Activated effector memory CD4-positive, alpha-beta T cell treated with Interleukin-2 at 50 U/mL for 16 hours (primary cell): ENCODE measurements at places on chromosomes 4 and X.

DNA sequence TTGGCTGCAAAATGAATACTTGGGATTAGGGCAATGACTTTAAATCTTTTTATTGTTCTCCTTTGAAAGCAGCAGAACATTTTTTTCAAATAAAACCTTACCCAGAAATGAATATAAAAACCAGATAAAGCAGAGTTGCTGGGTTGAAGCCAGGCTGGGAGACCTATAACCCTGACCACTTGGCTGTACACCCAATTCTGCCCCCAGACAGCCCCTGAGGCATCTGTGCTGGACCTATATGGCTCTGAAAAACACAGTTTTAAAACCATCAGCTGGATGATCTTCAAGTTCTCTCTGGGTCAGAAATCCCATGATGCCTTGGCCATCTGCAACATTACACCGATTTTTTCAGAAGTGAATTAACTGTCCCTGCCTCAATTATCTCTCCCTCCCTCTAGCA, 23.7 kb upstream of the GLRA2 start:
- no peak for DNase-seq

GRCh38 chr4:148288448-148288847, 153.8 kb downstream of the NR3C2 start:
- no peak for DNase-seq

DNA sequence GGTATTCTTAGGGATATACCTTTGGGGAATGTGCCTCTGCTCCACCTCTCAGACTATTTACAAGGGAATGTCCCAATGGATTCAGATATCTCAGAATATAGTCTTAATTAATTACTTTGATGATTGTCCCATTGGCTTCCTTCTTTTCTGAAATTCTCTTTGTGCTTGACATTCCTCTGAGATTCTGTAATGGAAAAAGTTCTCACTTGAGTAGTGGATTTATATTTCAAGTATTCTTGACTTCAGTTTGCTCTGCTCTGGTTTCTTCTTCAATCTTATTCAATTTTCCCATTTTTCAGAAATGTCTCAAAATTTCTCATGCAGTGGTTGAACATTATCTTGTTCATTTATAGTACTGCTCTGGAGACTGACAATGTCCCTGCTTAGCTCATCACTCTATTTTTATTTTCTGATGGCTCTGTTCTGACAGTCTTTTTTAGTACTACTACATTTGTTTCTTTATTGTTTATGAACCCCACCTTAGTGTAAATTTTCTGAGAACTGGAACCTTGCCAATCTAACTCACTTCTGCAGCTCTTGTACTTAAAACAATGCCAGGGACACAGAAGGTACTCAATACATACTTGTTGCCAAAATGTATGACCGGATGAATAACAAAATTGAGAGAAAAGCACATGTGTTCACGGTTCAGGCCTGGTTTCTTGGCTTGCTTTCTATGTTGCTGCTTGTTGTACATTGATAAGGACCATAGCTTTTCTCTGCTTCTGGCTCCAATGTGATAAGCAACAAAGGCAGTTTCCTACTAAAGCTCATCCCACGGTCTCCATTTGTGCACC, 471.7 kb downstream of the GASK1B start:
- no peak for DNase-seq

DNA sequence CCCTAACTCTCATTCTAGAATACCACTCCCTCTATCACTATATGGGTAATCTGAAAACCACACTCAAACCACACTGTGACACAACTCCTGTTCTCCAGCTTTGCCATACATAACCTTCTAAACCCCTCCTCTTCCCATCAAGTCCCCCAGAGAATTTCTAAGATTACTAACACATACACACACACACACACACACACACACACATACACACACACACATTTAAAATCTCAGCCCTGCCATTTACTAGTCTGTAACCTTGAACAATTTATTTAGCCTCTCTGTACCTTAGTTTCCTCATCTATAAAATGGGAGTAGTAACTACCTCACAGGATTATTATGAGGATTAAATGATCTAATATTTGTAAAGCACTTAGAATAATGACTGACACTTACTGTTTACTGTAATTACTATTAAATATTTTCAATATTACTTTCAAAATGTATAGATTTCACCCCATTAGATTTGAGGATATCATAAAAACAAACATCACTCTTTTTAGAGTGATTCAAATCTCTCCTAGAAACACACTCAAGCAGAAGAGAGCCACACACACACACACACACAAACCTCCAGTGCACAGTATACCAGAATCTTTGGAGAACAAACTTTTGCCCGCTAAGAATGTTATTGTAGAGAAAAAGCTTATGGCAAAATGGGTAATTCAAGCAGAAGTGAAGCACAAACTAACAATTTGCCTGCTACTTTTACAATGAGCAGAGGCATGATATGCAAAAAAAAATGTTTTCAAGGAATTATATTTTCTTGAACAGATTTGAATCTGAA, 3.8 kb downstream of the ANKRD50 start:
- DNase-seq: no peak

- DNase-seq: no peak
These were observed 25.8 kb upstream of the STBD1 start for GRCh38 chr4:76280488-76281441.

DNA sequence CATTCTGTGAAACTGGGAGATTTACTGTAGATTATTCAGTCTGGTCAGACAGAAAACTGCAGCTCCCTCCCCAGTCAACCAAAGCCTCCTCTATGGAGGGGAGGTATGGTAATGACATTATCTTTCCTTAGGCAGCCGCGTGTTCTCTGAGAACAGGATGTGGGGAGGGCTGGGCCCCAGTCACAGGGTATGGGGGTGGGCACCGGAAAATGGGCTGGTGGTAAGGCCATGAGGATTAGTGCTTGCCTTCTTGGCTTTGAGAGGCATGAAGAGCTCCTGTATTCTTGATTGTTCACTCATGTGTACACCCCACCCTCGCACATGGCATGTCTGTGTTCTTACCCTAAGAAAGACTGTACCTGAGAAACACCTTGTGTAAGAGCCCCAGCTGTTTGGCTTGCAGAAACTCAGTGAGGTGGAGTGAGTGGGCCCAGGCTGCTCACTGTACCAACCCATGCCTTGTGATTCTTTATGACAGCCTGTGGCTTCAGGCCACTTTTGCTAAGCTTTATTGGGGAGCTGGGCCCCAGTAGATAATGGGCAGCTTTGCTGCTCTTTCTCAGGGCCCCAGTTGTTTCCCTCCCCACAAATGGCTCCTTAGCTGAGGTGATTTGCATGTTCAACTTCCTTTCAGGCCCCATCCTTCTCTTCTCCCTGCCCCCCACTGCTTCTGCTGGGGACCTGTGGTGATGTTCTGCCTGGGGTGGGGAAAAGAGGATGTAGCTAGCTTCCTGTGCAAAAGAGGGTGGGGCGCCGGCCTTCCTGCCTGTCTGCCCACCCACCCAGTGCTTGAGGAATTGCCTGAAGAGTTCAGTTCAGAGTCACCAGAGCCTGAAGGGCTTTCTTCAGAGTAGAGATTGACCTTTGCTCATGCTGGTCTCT, 30.7 kb downstream of the MSN start:
- peak; percentile 57 for DNase-seq
